Stimulated activated CD8-positive, alpha-beta memory T cell treated with anti-CD3 and anti-CD28 coated beads, Interleukin-7, amount 100 ng/mL, for 1 hour (primary cell): ENCODE measurements at places on chromosomes 4 and X.

DNA sequence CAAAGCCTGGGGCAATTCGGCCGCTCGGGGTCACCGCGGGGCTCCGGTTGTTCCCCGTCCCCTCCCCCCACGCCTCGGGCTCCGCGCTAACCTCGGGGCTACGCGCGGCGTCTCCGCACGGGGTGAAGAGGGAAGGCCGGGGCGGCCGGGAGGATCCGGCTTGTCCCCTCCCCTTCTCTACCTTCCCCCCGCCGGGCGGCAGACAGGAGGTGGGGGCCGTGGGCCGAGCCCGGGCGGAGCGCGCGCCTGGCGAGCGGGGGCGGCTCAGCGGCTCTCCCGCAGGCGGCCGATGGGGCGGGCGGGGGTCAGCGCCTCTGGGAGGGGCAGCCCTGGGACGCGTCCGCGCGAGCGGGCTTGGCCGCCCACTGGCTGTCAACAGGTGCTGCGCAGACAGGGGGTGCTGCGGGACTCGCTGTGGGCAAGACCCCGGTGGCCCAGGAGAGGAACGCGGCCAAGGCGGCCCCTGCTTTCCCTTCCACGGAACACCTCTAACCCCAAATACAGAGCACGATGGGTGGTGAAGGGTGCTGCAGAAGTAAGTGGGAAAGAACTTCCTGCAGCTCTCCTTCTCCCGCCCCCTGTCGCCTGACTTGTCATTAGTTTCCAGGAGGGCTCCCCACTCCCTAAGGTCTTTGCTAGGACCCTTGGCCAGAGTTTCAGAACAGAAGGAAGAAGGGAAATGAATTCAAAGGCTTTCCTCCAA is at the start of gene PDGFC:
Gene PDGFC (minus strand): TSS at position 124 of the 703 bp plus-strand sequence. CDS start 896 bp downstream, outside the sequence.
- no peak for DNase-seq

DNA sequence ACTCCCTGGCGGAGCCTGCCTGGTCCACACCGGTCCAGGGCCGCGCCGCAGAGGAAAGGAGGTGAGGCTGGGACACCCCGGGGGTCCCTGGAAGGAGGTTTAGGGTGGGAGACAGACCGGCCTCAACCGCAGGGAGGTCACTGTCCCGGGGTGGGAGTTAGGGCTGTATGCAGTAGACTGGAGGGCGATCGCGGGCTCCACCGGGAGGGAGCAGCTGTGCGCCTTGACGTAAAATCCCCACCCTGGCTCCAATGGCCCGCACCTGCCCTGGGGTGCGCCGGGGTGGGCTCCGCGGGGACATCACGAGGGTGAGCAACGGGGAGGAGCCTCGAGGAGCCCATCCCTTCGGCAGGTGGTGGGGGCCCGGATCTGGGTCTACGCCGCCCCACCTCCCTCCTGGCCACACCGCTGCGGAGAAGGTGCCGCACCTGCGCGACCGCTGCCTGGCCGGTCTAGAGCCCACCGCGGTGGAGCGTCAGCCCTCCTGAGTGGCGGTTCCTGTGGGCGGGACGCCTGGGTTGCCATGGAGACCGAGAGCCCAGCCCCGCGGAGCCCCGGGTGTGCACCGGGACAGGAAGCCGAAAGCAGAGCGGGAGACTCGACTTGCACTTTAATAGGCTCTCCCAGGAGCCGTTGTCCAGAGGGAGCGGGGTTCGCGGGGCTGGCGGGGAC is 105.1 kb downstream of the ADRA2C start:
- DNase-seq = no peak

DNA sequence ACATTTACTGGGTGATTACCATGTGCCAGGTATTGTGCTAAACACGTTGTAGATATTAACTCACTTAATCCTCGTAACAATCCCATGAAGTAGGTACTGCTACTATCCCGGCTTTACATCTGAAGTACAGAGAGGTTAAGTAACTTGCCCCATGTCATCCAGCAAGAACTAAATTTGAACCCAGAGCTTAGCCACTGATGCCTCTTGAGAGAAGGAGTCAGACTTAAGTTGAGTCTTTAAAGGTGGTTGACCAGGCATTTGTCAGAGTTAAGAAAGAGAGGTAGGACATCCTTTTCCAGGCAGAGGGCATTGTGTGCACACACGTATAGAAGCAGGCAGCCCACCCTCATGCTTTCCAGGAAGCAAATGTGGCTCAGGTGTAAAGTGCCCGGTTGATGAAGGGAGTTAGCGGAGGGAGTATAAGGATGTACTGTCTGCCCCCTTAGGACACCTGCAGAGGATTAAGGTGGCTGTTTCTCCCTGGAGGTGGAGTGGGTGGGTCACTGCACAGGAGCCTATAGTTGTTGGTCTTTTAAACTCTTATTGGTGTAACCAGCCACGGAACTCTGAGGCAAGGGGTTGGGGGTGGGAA is 335 bp upstream of the CD38 start:
- DNase-seq = no peak

DNA sequence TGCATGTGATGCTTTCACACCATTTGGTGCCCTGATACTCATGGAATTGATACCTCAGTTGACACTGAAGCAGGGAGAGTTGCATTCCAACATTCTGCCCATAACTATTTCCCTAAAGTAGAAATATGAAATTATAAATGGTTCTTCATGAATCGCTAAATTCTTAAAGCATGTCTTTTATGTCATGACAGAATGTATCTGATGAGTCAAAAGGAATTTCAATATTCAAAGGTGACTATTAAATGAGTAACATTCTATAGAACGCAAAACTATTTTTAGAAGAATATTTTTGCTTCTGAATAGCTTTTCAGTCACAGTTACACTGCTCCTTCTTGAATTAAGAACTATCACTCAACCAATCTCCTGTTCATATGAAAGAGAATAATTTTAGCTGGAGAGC is 152.8 kb downstream of the ADGRA3 start:
- DNase-seq = no peak

DNA sequence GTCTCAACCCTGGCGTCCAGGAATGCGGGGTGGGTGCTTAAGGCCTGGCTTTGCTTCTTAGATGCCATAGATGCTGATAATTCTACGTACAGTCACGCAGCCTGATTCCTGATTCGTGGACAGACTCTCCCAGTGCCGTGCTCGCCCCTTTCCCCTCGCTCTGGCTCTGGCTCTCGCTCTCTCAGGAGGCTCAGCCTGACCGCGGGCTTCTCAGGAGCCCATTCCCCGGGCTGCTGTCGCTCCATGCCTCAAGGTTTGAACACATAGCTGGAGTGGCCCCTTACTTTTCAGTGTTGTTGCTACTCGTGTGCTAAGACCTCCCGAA is 59.2 kb upstream of the ZC4H2 start:
- DNase-seq = no peak

DNA sequence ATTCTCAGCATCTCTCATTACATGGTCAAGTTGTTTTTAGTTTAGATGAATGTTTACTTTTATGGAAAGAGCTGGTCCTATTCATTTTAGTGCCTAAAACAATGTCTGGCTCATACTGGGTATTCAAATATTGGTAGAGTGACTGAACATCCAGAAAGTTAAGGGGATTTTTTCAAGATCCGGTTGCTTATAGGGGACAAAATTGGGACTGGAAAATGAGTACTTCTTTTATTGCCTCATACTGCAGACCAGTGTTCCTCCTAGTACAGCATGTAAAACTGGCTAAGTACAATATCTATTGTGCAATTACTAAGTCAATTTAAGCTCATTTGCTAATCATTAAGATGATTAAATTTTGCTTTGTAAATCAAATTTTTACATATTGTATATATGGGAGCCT is 13.9 kb downstream of the RP2 start:
- no peak for DNase-seq

DNA sequence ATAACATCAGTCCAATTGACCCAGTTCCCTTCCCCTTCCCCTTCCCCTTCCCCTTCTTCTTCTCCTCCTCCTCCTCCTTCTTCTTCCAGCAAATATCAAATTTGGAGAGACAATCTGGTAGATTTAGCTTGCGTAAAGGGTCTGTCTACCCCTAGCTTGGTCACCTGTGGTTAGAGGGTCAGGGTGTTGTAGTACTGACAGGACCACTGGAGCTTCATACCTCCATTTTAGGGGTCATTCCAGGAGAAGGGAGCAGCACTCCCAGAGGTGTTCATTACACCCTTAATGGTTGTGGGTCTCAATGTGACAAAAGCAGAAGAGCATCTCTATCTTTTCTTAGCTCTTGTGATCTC is 3.7 kb upstream of the FGB start:
- DNase-seq = no peak

GRCh38 chrX:141969706-141970105 is 66.0 kb downstream of the MAGEC1 start:
- DNase-seq = no peak

GRCh38 chrX:105314458-105314857 is 94.0 kb upstream of the TEX13A start:
- no peak for DNase-seq

- no peak for DNase-seq
These were observed 64.0 kb upstream of the CLDN34 start for GRCh38 chrX:9903146-9903545.

DNA sequence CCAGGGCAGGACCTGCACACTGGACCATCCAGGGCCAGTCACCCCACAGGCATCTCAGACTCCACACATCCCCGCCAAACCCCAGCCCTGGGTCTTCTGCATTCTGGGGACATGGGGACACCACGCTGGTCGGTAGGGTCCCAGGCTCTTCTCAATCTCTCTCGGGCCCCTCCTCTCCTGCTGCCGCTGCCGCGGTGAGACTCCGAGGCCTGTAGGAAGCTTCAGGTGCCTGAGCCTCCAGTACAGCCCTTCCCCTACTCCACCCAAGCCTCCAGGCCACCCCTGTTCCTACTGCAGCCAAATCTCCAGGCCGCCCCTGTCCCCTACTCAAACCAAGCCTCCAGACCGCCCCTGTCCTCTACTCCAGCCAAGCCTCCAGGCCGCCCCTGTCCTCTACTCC is 5.5 kb upstream of the ASMT start:
- no peak for DNase-seq

- no peak for DNase-seq
These were observed 248.9 kb upstream of the UGT8 start for GRCh38 chr4:114349543-114350175.

DNA sequence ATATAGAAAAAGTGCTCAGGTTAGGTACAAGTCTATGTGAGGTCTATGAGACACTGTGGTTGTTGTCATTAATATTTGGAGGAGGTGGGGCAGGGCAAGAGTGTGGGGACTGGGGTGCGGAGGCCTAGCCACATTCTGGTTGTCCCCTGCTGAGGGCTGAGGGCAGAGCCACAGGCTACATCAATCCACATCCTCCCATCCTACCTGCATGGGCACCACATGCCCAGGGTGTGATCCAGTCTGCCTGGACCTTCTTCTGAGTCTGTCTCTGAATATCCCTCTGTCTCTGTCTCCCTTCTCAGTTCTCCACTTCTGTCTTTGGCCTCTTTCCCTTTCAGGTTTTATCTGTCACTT is 1.2 kb upstream of the GATA1 start:
- no peak for DNase-seq

GRCh38 chrX:55778322-55778721 is 60.8 kb downstream of the RRAGB start:
- no peak for DNase-seq

DNA sequence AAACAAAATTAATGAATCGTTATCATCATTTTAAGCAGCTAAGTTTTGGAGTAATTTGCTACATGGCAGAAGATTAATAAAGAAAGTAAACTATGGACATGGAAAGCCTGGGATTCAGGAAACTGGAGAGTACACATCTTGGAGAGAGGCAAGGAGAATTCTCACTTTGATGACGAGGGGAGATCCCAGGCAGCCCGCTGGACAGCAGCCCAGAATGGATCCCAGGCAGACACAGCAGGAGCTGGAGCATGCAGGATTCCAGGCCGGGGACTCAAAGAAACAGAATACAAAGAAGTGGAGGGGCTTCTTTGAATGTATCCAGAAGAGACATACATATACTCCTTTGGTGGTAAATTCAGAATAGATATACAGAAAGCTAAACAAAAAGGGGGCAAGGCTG is 118.0 kb upstream of the ATP6AP2 start:
- DNase-seq = no peak
